Right kidney (tissue), 9 donors: ENCODE measurements at places on chromosomes 6 and 20.

GRCh38 chr20:62357187-62357667, 9.9 kb downstream of the LAMA5 start:
- DNase-seq = peak; percentile 13

DNA sequence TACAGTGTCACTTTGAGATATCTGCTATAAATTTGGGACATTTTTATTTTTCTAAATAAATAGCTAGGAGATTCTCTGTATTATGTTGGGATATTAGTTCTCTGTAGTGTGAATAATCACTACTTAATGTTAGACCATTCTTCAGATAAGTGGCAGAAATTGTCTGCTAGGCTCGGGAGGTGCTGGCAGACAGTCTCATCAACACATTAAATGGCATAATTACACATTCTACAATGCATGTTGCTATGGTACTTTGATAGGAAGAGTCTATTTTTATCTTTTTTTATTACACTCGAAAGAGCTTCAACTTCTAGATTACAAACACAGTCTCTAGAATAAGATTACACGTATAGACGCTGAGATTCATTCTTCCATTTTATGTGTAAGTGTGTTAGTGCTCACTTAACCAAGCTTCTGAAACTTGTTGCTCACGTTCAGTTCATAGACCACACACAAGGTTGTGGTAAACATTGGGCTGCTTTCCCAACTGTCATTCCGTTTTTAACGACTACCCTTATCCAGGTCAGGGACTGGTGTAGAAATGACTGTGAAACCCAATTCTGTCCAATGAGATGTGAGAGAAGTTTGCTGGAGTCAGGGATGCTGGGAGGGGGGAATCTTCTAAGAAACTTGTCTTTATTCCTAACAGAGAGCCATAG, 78.6 kb downstream of the TPBG start:
- DNase-seq = no peak

- DNase-seq = peak; percentile 80
Observed at GRCh38 chr20:2693286-2694007, 867 bp downstream of the EBF4 start.

DNA sequence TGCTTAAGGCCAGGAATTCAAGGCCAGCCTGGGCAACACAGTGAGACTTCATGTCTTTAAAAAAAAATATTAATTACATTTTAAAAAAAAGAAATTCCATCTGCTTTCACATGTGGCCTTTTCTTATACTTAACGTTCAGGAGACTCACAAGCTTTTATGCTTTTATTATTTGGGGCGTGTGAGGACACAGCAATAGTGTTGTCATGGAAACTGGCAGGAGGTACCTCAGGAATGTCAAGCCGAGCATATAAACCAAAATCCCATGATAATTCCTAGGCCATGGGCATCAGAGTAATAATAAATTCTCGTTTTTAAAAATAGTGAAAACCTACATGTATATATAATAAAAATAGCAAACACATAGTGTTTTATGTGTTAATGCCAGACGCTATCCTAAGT, 89.8 kb downstream of the IYD start:
- DNase-seq = no peak
